Activated CD4-positive, alpha-beta T cell treated with anti-CD3 and anti-CD28 coated beads, Interleukin-2, amount 50 U/mL, for 48 hours (primary cell): ENCODE measurements at places on chromosomes 12 and 14.

DNA sequence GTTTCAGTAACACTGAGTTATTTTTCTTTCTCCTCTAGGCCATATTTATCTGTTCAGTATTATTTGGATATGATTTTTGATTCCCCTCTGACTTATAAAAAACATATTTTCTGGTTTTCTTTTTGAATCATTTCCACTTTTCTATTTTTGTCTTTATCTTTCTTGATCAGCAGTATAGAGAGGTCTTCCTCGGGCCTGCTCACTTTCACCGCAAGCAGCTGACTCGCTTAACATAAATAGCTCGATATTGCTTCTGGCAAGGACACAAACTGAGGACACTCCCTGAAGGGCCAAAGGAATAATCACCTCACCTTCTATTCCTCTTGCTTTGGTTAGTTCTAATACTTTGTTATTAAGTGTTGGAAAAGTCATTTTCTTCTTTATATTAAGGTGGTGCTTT lies 25.8 kb upstream of the TRHDE start:
- no peak for DNase-seq

GRCh38 chr14:97543816-97544215 lies 746.6 kb downstream of the VRK1 start:
- no peak for DNase-seq

DNA sequence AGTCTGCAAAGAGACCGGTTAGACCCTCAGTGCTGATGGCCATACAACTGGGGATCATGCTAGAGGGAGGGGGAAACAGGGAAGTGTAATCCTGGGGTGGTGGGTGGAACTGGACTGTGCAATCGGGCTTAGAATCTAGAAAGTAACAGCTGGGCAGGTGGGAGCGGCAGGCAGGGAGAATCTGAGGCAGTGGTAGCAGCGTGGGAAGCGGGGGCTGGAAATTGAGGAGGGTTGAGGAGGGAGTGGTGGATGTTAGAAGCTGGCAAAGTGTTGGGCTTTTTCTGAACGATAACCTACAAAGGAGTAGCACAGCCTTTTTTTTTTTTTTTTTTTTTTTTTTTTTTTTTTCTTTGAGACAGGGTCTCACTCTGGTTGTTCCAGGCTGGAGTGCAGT lies 3.1 kb upstream of the IGFBP6 start:
- no peak for DNase-seq

- DNase-seq: no peak
Measured at GRCh38 chr12:53975064-53975471, 314 bp upstream of the HOTAIR start.

DNA sequence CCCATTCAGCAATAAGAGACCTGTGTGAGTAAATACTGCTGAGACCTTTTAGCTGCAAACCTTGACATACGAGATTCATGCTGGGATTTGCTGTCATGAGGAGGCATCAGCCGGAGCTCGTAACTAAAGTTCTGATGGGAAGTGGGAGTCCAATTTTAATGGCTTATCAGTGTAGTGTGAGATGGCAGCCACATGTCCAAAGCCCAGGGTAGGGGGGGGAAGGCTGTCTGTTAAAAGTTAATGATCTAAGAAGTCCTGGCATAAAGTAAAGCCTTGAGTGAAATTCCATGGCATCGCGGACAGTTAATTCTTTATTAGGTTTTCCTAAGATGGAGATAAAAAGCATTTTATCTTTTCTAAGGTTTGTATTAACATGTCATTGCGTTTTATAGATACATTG lies 240.0 kb downstream of the AACS start:
- DNase-seq: no peak
